CD4-positive, alpha-beta T cell treated with Interleukin-6 at 100 ng/mL for 8 hours (primary cell): ENCODE measurements at places on chromosomes 12 and 14.

- DNase-seq: no peak
These were observed 82.6 kb downstream of the BBS10 start for GRCh38 chr12:76265424-76266180.

GRCh38 chr12:67068204-67068731 lies 200.9 kb upstream of the CAND1 start:
- no peak for DNase-seq

DNA sequence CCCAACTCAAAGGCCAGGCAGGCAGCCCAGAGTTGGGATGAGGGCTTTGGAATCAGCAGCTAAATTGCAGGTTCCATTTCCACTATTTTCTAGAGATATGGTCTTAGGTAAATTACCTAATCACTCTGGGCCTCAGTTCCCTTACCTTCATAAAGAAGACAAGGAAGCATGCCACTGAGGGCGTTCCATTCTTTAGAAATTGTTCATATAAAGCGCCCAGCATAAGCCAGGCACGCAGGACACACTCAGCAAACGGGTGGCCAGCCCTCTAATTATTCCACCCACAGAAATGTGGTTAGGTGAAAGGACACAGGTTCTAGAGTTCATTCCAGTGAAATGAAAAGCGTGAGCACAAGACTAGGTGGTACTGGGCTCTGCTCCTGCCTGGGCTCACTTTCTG lies 87.9 kb upstream of the BCL11B start:
- DNase-seq: no peak

DNA sequence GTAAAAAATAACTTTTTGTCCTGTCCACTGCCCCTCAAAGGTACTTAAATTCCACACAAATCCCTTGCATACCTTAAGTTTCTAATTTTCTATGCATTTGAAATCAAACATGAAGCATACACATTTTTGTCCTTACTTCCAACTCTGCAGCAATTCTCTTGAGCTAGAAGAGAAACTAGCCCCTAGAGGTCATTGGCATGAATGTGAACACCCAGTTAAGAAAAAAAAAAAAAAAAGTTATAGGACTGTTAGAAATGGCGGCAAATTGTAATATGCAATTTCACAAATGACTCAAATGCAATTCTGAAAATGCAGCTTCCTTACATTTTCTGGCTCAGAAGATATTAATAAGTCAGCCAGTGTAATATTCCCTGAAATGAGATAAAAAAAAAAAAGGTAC lies 4.6 kb upstream of the ESR2 start:
- no peak for DNase-seq

GRCh38 chr12:129570796-129571400 lies 332.9 kb downstream of the TMEM132D start:
- DNase-seq: no peak

DNA sequence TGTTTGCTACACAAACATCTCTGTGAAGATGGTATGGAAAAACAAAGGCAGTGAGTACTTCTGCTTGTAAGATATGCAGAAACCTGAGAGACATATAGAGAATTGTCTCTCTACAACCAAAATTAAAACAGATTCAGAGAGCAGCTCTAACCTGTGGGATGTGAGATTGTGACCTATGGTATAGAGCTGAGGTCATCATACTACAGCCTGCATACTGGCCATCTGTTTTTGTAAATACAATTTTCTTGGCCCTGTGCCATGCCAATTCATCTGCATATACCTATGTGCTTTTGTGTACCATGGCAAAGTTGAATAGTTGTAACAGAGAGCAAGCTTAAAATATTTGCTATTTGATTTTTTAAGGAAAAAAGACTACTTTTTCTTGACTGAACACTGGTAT lies 99.6 kb downstream of the LMO3 start:
- DNase-seq: no peak

DNA sequence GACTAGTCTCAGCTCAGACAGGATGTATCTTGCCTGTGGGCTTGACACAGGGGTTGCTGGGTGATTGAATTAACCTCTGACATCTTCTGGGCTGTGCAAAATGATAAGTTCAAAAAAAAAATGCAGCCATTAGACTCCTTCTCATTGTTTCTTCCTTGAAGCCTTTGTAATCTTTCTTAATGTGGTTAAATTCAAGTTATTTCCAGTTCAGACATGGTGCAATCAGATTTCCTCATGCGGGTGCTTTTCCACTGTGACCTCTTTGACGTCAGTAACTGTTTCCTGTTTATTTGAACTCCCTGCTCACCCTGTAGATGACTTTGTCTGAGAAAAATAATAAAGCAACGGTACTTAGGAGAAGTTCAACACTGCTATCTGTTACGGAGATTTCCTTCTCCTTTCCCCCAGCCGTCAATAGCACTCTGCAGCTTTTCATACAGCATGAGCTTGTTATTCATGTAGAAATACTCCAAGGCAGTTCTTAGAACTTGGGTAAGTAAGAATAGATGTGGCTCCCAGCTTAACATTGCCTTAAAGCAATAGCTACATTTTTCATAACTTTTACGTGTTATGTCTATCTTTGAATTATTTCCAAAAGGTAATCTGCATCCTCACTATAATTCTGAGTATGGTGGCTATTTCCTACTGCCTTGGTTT lies 155.5 kb downstream of the PRKCH start:
- DNase-seq: peak; percentile 87

- no peak for DNase-seq
These were observed 85.8 kb downstream of the SLC25A47 start for GRCh38 chr14:100409003-100409360.

DNA sequence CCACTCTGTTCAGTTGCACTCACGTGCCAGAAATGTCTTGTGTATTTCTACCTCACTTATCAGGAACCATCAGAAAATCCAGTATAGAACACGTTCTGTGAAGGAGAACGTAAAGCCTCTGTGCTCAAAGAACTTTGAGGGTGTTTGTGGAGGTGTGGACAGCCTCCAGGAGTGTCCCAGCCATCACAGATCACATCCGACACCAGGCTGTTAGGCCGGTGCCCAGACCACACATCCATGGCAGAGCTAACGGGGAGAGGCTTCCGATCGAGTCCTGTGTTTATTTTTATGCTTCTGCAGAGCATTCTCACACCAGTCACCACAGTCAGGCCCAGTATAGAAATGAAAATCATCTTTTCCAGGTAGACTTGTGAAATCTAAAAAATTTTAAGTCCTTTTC lies 53.6 kb downstream of the TPCN1 start:
- no peak for DNase-seq
